Osteocyte (in vitro differentiated cells): ENCODE measurements at places on chromosomes 2 and 18.

- no peak for DNase-seq
Observed at GRCh38 chr2:29164091-29164846, 49.1 kb downstream of the CLIP4 start.

- no peak for DNase-seq
Observed at GRCh38 chr2:10864861-10865636, 46.7 kb upstream of the KCNF1 start.

GRCh38 chr18:63376538-63376937, 9.5 kb upstream of the KDSR start:
- DNase-seq: no peak

DNA sequence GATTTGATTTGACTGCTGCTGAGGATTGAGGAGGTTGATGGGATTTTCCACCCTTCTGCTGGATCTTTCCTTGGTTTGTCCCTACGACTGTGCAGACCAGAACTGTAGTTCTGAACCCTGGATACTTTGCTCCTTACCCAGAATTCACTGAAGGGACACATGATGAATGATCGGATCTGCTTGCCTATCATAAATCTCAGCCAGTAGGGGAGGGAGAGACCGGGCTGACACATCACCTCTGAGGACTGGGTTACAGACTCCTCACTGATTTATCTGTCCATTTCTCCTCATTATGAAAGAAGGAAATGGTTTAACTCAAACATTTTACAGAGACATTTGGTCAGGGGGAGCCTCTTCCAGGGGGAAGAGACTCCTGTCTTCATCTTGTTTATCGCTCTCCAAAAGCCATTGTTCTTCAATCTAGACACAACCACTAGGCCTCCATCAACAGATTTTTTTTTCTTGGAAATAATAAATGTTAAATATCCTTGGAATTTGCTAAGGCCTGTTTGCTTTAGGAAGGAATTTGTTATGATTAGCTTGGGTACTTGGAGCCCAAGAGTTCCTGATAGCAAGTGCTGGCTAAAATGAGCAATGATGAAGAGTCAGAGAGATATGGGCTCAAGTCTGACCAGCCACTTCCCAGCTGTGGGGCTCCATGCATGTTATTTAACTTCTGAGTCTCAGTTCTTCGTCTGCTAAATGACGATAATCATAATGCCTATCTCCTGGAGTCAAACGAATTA, 925.5 kb downstream of the SLC4A3 start:
- no peak for DNase-seq

DNA sequence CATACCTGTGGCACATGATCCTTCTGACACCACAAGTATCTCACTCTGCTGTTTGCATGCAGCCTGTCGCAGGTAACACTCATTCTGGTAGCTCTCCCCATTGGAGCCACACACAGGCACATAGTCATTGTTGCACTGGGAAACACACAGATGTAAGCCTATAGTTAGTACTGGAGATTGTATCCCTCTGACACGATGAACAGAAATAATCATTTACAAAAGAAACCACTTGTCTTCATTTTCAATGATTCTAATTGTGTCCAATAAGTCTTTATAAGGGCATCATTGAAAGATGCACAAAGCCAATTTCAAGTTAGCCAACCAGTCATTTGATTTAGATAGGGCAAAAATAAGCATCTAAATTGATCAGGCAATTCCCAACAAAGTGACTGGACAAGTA, 10.4 kb downstream of the TMEFF2 start:
- no peak for DNase-seq

DNA sequence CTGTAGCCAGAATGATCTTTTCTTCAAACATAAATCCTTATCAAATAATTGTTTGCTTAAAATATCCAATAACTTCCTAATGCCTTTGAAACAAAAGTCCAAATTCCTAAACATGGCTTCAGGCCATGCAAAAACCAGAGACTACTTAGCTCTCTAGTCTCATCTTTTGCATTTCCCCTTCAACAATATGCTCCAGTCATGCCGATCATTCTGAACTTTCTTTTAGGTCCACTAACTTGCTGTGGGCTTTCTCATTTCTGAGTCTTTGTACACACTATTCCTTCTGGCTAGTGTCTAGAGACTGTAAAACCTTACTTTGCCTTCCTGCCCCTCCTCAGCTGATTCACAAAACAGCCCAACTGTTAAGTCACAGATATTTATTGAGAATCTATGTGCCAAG, 51.5 kb downstream of the VIL1 start:
- DNase-seq: no peak

DNA sequence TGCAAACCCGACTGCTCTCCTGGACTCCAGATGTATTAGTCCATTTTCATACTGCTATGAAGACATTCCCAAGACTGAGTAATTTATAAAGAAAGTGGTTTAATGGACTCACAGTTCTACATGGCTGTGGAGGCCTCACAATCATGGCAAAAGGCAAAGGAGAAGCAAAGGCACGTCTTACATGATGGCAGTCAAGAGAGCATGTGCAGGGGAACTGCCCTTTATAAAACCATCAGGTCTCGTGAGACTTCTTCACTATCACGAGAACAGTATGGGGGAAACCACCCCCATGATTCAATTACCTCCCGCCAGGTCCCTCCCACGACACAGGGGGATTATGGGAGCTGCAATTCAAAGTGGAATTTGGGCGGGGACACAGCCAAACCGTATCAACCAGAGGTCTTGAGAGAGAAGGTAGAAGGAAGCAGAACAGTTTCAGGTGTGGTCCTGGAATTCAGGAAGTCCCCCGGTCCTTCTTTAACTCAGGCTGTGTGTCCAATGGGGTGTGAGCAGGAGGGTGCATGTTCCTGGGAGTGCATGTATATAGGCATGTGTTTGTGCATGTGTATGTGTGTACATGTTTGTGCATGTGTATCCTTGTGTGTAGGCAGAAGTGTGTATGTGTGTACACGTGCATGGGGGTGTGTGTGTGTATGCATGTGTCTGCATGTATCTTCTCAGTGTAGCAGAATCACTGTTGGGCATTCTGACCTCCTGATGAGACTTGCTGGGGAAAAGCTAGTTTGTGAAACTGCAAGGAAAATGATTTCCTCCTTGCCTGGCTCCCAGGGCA, 46.2 kb downstream of the GREB1 start:
- DNase-seq: no peak

DNA sequence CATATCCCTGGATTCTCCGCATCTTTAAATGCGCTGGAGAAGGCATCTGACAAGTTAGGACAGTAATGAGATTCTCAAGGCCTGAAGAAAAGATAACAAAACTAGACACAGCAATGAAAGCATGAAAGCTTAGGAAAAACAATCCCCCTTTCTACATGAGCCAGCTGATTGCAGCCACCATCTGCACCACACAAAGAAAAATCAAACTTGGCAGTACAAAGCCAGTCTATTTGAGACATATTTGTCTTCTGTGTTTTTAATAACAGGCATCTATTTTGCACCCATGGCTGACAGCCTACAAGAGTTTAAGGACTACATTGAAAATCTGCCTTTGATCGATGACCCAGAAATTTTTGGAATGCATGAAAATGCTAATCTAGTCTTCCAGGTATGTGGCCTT, 83.6 kb downstream of the TRABD2A start:
- no peak for DNase-seq

DNA sequence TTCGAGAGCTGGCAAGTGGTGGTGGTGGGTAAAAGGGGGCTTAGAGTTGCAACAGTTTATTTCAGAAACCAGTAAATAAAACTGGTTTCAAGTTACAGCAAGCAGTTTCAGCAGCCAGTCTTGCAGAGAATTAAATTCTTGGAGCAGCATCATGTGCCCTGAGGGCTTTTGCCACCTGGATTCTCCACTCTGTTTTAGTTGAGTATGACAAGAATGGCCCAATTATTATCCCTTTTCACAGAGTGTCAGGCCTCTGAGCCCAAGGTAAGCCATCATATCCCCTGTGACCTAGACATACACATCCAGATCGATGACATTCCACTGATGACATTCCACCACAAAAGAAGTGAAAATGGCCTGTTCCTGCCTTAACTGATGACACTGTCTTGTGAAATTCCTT, 72.8 kb upstream of the FANCL start:
- no peak for DNase-seq

GRCh38 chr2:183063083-183063482, 15.5 kb upstream of the DUSP19 start:
- DNase-seq: no peak

DNA sequence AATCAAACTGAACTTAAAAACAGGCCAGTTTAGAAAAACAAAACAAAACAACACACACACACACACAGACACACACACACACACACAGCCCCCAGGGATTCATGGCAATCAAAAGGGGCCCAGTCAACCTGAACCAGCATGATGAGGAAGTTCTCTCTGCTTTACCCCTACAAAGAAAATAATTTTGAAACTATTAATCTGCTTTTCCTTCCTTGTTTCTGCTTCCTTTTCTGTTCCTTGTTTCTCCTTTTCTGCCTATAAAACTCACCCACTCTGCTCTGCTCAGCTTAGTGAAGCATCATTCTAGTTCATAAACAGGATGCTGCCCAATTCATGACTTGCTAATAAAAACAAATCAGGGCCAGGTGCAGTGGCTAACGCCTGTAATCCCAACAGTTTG, 203.1 kb downstream of the RAB3GAP1 start:
- no peak for DNase-seq

DNA sequence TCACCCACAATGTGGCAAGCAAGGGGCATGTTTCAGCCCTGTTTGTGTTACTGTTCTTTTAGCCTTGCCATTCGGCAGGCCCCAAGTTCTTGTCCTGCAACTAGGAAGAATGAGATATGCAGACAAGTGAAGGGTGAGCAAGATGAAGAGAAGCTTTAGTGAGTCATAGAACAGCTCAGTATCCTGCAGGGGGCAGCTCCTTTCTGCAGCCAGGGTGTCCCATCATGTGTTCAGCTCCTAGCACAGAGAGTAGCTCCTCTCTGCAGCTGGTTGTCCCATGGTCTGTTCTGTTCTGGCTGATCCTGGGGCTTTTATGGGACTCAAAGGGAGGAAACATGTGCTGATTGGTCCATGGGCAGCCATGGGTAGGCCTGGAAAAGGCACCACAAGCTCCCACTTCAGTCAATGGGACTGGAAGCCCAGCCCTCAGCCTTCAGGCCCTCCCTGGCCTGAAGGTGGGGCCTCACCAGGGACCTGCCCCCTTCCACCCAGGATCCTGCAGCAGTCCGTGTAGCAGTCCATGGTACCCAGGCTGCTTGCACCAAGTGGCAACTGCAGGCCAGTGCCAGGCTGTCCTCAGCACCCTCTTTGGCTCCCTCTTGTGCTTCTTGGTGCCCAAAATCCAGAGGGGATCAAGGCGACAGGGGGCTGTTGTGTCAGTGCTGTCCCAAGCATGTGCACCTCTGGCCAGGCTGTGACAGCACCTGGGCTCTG, 326.4 kb downstream of the NR4A2 start:
- DNase-seq: no peak

DNA sequence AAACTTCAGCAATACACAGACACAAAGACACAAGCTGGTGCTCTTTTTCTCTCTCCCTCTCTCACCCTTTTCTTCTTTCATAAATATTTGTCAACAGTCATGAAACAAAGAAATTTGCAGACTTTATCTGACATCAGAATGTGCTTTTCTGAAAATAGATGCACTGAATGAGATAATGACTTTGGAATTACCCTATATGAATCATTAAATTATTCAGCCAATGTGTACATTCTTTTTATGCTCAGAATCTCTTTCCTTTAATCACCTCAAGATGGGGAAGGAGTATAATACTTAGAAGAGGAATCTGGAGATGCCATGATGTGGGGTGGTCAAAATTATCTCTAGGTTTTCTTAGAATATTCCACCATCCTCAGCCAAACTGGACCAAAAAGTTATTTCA, 289.9 kb downstream of the LRRTM1 start:
- no peak for DNase-seq

GRCh38 chr2:180999274-180999964, 19.0 kb downstream of the UBE2E3 start:
- no peak for DNase-seq

DNA sequence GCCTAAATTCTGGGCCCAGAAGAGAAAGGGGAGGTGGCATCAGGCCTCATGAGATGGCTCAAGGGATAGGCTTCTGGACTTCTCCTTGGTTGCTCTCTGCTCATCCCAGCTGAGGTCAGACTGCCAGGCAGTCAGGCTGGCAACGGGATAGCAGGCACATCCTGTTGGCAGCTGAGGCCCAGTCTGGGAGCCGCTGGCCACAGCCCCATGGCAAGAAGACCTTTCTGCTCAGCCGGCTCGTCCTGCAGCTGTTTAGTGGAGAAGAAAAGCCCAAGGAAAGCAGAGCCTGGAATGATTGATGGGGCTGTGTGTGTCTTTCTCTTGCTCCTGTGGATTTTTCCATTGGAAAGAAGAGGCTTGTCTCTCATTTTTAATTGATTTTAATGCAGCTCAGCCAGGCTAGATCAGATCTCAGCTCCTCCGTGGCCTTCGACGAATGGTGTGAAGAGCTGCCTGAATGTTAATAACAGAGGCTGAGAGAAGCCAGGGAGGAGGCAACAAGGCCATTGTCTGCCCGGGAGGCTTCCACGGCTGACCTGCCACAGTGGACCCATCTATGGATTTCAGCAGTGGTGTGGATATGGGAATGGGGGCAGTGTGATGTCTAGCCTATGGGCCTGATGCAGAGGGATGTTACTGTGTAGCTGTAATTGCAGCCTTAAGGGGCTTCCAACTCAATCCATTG, 99.5 kb downstream of the HS1BP3 start:
- no peak for DNase-seq

- DNase-seq: no peak
Observed at GRCh38 chr2:197259470-197259999, 51.0 kb downstream of the ANKRD44 start.

- no peak for DNase-seq
Observed at GRCh38 chr2:201219328-201220096, 36.6 kb downstream of the CASP10 start.

GRCh38 chr2:227033471-227034148, 130.4 kb downstream of the COL4A4 start:
- DNase-seq: no peak

GRCh38 chr2:17052001-17052400, 386.4 kb upstream of the CYRIA start:
- no peak for DNase-seq

DNA sequence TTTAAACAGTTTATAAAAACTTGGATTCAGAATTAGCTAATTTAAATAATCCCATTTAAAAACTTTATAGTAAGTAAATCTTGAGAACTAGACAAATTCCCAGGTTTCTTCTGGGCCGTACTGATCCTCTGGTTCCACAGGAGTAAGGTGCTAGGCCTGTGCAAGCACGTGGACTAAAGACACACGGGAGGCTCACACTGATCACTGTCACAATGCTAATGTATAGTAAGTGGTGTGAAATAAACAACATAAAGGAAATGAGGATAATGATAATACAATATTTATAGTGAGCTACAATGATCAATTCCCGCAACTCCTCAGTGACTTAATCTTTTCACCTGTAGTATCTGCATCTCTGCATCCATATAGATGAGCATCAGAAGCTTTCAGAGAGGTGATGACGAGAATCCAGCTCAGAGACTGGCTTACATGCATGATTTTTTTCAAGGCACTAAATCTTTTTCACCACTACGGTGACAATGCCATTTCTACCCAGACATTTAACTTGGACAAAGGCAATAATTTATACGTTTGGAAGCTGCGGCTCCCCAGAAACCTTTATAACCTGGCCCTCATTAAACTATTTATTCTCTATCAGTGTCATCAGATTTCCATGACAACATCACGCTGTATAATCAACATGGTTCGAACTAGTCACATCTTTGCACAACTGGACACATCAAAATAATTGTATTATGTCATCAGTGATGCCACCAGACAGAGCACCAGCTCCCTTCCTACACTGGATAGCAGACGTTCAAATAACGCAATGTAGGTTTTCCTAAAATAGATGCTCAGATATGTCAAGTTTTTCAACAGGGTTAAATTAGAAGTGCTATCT, 196.2 kb downstream of the ZNF385B start:
- no peak for DNase-seq

- no peak for DNase-seq
Observed at GRCh38 chr18:40274618-40275196, 1680.3 kb upstream of the PIK3C3 start.
